ENCODE measurements at places on chromosomes 12 and 14.

- no peak overlapping the region for H3K4me3 ChIP-seq
- no peak for DNase-seq
- H3K27me3 ChIP-seq: no peaks in the 10 kb centered on the region
- H3K27ac ChIP-seq: no peak overlapping the region
- H3K4me1 ChIP-seq: no peaks in the 10 kb centered on the region
- peaks cover 44% of the 10 kb centered on the region for H3K36me3 ChIP-seq
These were observed 20.4 kb downstream of the VASH1 start for GRCh38 chr14:76781648-76782051.

- DNase-seq: no peak
- H3K4me1 ChIP-seq: peaks cover 58% of the 10 kb centered on the region
- H3K36me3 ChIP-seq: peaks cover 9% of the 10 kb centered on the region
These were observed 29.5 kb upstream of the HIGD1C start for GRCh38 chr12:50922820-50923219.

DNA sequence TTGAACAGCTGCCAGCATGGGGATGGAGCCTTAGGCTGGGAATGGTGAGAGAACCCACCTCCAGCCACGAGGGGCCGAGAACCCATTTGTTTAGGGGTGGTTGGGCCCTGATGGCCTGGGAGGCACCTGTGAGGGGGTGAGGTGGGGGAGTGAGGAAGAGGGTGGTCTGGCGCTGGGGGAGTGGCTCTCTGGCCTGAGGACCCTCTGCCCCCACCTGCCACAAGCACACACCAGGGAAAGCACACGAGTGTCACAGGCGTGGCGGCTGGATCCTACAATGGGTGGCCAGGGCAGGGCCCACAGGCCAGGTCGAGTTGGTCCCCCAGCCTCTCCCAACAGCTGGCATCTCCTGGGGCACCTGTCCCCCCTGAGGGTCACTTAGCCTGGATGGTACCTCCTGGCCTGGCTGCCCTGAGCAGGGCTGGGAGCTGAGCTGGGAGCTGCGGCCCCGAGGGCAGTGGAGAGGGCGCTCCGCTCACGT, 340.5 kb downstream of the TMEM121 start:
- H3K27me3 ChIP-seq: no peaks in the 10 kb centered on the region
- peaks cover 1% of the 10 kb centered on the region for H3K4me1 ChIP-seq
- DNase-seq: no peak
- H3K4me3 ChIP-seq: no peak overlapping the region
- H3K27ac ChIP-seq: no peak overlapping the region

- peaks cover 39% of the 10 kb centered on the region for H3K4me1 ChIP-seq
- H3K27ac ChIP-seq: peak overlapping the region; percentile 43
- no peak for DNase-seq
- H3K4me3 ChIP-seq: peak overlapping the region; percentile 25
These were observed 50.8 kb upstream of the ELK3 start for GRCh38 chr12:96143392-96143791.

DNA sequence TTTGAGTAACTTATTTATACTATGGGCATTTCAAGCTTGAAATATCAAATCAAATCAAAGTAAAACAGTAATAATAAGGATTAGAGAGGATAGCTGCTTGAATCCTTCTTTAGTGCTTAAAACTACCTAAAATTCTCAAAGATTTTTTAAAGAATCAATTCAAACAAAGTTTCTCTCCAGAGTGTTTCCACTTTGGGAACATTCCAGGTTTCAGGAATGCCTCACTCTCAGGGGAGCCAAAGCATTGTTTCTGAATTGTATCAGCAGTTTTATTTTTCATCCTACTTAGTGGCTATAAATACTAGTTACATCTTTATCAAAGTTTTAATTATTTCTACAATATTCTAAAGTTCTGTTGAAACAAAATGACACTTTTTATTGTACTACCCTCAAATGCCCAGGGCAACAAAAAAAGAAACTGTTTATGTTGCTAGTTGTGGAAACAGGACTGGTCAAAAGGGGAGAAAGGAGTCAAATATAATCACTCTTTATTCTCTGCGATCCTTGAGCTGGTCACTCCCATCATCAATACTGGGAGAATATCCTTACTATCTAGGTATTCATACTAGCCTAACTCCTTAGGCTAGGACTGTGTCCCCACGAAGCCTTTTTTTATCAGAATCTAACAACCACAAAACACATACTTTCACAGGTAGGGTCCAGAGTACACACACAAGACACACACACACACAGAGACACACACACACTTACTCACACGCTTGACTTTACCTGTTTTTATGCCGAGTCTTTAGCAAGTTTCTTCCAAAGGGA, 598 bp downstream of the RASSF9 start:
- H3K4me3 ChIP-seq: no peak overlapping the region
- no peak for DNase-seq
- no peaks in the 10 kb centered on the region for H3K27me3 ChIP-seq
- H3K27ac ChIP-seq: no peak overlapping the region

DNA sequence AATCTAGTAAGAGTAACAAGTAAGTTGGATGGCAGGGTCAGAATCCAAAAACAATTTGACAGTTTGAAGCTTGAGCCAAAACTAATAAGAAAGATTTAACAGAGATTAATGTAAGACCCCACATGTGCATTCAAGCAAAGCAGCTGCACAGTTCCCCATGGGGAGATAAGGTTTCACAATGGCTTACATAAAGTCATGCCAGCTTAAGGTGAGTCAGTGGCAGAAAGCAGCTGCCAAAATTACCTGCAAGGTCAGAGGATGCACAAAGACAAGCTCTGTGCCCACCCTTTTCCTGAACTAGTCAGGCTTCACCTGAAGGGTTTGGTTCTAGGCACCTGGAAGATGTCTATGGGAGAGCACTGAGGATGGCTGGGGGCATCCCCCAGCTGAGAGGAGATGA, 36.6 kb upstream of the KRT77 start:
- H3K4me1 ChIP-seq: no peaks in the 10 kb centered on the region
- H3K36me3 ChIP-seq: no peaks in the 10 kb centered on the region
- peaks cover 18% of the 10 kb centered on the region for H3K27me3 ChIP-seq

DNA sequence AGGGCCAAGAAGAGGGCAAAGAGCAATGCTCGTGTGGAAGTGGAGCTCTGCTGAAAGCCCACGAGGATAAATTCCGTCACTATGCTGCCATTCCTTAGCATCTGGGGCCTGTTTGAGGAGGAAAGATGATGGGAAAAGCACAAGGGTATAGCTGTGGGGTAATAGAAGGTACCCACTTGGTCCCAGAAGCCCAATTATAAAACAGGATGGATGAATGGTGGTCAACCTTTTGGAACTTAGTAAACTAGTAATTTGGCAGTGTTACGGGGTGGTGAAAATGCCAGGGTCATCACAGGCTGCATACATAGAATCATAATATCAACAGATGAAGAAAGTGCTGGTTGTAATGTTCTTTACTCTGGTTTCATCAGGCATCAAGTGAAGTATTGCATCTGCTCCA, at the start of gene OR10AD1:
OR10AD1 (minus strand) TSS at position 101 of the 400 bp plus-strand sequence; CDS start at position 101, 0 bp downstream.
- no peak within 1 kb of the TSS for H3K4me3 ChIP-seq
- no peak within 1 kb of the TSS for H3K27ac ChIP-seq
- no peak for DNase-seq
- H3K36me3 ChIP-seq: peaks cover 22% of the 10 kb centered on the region

DNA sequence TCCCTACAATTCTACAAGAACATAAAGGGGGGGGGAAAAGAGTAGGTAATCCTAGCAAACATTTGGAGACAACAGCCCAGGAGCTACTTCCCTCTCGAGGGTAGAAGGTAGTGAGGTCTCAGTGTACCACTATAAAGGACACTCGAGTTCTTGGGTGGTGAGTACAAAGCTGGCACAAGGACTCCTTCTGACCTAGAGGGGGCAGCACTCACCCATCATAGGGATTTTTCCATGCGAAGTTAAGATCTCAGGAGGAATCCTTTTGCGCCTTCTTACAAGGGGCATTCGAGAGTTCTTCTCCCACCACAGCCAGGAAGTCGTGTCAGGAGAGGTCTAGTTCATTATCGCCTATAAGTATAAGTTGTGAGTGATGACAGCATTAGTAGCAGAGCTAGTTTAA, 200.2 kb upstream of the RBM19 start:
- H3K36me3 ChIP-seq: no peaks in the 10 kb centered on the region
- no peak for DNase-seq
- H3K4me1 ChIP-seq: no peaks in the 10 kb centered on the region
- no peaks in the 10 kb centered on the region for H3K27me3 ChIP-seq

GRCh38 chr14:72590577-72590976, 303.3 kb downstream of the DPF3 start:
- H3K27ac ChIP-seq: peak overlapping the region; percentile 56
- peak overlapping the region; percentile 81 for H3K4me3 ChIP-seq
- no peaks in the 10 kb centered on the region for H3K36me3 ChIP-seq
- no peaks in the 10 kb centered on the region for H3K27me3 ChIP-seq
- no peak for DNase-seq

- no peaks in the 10 kb centered on the region for H3K4me1 ChIP-seq
- H3K27me3 ChIP-seq: peaks cover 4% of the 10 kb centered on the region
- no peaks in the 10 kb centered on the region for H3K36me3 ChIP-seq
These were observed 133.1 kb downstream of the SLC38A1 start for GRCh38 chr12:46135750-46136149.

- no peak overlapping the region for H3K4me3 ChIP-seq
- no peaks in the 10 kb centered on the region for H3K36me3 ChIP-seq
- H3K4me1 ChIP-seq: no peaks in the 10 kb centered on the region
- DNase-seq: no peak
These were observed 243.1 kb upstream of the FOXN3 start for GRCh38 chr14:89660166-89660565.

DNA sequence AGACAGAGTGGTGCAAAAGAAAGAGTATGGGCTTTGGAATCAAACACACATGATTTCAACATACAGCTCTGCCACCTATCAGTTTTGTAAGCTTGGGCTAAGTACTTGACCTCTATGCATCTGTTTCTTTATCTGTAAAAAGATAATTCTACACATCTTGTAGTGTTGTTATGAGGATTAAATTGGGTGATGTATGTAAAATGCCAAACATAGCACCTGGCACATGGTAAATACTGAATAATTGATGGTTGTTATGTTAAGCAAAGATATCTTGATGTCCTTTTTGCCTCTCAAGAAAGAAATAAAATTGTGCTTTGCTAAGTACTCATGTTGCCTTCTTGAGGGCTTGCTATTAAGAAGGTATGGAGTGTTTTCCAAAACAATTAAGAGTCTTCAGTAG, 2.3 kb upstream of the CSRP2 start:
- DNase-seq: no peak
- peaks cover 16% of the 10 kb centered on the region for H3K4me1 ChIP-seq
- peaks cover 52% of the 10 kb centered on the region for H3K27me3 ChIP-seq
- H3K4me3 ChIP-seq: no peak overlapping the region
- no peak overlapping the region for H3K27ac ChIP-seq

GRCh38 chr12:72330301-72330700, 58.1 kb downstream of the TRHDE start:
- no peaks in the 10 kb centered on the region for H3K36me3 ChIP-seq
- H3K27me3 ChIP-seq: no peaks in the 10 kb centered on the region
- no peak overlapping the region for H3K4me3 ChIP-seq
- no peak overlapping the region for H3K27ac ChIP-seq

- no peak overlapping the region for H3K27ac ChIP-seq
- no peaks in the 10 kb centered on the region for H3K27me3 ChIP-seq
- no peaks in the 10 kb centered on the region for H3K36me3 ChIP-seq
- no peaks in the 10 kb centered on the region for H3K4me1 ChIP-seq
- H3K4me3 ChIP-seq: no peak overlapping the region
- DNase-seq: no peak
These were observed 60.2 kb downstream of the SLC2A13 start for GRCh38 chr12:40045656-40046055.

- no peak overlapping the region for H3K4me3 ChIP-seq
- no peaks in the 10 kb centered on the region for H3K27me3 ChIP-seq
- no peaks in the 10 kb centered on the region for H3K4me1 ChIP-seq
These were observed 99.1 kb upstream of the MED13L start for GRCh38 chr12:116376354-116377193.

DNA sequence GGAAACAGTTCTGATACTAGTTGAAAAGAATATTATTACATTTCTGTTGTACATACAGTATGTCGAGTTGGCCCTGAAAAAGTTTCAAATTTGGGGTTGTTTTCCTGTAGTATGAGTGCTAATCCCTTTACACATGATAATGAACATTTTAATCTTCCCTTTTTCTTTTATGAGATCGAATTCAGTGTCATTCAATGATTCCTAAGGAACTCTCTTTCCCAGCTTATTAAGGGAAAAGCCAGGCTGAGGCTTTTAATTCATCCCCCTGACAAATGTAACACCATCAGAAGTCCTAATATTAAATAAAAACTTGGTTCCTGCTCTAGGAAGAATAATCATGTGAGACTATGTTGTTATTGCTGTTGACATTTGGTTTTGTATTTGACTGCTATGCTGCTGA, 42.9 kb upstream of the USP44 start:
- peaks cover 10% of the 10 kb centered on the region for H3K27me3 ChIP-seq
- H3K36me3 ChIP-seq: no peaks in the 10 kb centered on the region
- no peak for DNase-seq
- H3K4me3 ChIP-seq: no peak overlapping the region

GRCh38 chr12:116434155-116435011, 124.8 kb upstream of the MAP1LC3B2 start:
- H3K27ac ChIP-seq: no peak overlapping the region
- no peaks in the 10 kb centered on the region for H3K36me3 ChIP-seq
- no peaks in the 10 kb centered on the region for H3K4me1 ChIP-seq
- no peak for DNase-seq
- H3K4me3 ChIP-seq: no peak overlapping the region

DNA sequence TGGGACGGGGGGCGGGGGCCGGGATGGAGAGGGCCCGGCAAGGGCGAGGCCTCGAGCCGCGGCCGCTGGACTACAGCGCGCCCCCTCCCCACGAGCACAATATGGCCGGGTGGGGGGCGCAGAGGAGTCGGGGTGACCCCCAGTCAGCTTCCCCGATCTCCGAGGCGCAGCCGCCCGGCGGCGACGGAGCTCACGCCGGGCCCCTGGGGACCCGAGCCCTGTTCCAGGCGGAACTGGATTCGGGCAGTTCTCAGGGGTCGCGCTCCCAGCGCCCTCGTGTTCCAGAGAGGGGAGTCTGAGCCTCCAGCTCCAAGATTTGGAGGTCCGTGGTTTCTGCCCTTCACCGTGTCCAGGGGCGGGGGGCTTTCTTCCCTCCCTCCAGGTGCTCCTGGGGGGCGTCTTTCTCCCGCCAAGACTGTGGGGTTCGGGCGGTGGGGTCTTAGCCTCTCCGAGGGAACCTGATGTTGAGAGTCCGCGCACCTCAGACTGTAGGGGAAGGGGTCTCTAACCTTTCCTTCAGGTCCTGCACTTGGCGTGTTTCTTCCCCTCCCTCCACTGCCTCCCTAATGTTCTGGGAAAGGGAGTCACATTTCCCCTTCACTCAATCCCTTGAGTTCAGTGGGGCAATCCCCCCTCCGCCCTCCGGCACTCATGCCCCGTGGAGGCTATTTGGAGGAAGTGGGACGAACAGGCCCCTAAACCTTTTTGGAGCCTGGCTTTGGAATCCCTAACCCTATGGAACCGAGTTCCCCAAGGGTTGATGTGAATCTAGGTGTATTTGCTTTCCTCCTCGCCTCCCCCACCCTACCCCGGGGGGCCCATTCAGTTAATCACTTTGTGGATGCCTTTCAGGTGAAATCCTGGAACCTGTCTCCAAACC, 584 bp downstream of the ACVR1B start:
- peak overlapping the region; percentile 72 for H3K4me3 ChIP-seq
- no peak for DNase-seq
- peak overlapping the region; percentile 27 for H3K27ac ChIP-seq
- peaks cover 12% of the 10 kb centered on the region for H3K27me3 ChIP-seq
